ENCODE measurements at places on chromosomes 5 and 9.

DNA sequence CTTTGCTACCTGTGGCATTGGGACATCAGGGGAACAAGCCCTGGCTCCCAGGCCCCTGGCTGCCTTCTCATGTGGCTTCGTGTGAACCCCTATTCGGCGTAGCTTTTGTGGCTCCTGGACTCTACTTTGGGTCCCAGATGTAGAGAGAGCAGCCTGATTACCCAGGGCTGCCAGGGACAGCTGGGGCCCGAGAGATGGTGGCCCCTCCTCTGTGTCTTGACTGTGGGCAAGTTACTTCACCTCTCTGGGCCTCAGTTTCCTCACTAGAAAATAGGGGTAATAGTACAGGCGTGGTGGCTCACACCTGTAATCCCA lies 2.0 kb downstream of the PKN3 start:
- no peak for DNase-seq

DNA sequence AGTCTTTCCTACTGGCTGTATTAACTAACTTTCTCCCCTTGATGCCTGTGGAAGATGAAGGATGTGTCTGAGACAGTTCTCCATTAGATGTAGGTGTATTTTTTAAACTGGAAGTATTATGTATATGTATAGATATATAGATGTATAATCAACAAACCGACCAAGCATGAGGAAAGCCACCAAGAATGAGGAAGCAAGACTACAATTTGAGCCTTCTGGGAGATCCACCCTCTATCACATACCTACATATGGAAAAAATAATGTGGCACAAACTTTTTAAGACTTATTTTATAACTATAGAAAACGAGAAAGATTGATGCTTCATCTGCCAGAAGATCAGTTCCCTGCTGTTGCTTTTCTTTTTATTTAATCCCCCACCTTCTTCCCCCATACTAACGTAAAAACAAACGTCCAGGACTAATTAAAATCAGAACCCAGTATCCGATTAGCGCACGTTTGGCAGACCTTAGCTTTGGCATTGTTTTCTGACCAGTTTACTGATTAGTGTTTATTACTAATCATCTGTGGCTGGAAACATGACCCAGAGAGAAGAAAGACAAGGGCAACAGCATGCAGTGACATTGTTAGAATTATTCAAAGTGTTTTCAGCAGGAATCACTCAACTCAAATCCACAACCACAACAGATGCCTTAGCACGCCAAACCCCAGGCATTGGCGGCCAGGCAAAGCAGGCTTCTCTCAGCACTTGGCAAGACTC lies 490.2 kb downstream of the EBF1 start:
- no peak for DNase-seq

DNA sequence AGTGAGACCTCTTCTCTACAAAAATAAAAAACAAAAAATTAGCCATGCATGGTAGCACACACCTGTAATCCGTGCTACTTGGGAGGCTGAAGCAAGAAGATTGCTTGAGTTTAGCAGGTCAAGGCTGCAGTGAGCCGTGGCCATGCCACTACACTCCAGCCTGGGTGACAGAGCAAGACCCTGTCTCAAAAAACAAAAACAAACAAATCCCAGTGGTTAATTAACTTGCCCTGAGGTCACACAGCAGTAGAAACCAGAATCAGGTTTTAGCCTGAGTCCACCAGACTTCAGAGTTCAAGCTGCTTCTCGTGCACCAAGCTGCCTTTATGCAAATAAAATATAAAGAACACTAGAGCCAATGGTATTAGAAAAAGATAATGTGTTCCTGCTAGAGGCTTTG lies 169.7 kb downstream of the GOLPH3 start:
- no peak for DNase-seq

DNA sequence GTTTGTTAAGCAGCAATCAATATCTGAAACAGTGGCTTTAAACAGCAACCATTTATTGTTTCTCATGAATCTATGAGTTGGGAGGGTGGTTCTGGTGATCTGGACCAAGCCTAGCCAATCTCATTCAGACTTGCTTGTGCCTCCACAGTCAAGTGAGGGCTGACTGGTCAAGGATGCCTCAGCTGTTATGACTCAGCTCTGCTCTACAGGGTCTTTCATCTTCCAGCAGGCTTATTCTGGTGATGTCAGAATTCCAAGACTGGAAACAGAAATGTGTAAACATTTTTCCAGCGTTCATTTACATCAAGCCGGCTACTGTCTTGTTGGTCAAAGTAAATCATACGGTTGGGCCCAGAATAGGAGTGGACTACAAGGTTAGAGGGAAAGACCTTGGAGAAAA lies 2.5 kb upstream of the PIP5K1B start:
- no peak for DNase-seq

DNA sequence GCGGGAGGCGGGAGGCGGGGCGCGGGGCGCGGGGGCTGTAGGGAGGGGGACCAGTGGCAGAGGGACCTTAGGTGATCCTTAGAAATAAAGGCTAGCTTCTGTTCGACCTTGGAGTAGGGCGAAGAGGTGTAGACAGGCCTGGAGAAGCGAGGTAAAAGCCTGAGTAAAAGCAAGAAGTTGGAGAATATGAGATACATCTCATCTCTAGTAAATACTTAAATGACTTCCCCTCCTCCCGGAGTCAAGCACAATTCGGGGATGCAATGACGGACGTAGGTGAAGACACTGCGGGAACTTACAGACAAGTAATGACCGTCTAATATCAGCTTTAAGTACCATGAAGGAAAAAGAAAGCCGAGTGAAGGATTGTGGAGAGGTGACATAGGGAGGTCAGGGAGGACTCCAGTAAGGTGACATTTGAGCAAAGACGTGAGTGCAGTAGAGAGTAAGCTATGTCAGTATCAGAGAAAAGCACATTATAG lies 466 bp downstream of the SMC2 start:
- DNase-seq, result no peak

DNA sequence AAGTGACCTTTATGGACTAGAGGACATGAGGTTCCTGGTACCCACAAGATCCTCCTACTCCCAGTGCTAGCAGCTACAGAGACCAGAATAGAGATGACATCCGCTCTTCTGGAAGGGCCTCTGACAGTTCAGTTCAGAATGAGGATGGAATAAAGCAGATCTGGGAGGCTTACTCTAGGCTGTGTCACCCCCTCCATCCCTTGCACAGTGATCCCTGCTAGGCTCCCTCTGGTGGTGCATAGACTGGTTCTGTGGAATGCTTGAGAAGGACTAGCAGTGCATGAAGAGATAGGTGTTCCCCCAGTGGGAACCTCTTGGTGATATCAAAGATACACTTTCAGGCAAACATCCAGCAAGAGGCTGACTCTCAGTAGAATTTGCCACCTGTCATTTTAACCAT lies 83.0 kb downstream of the NPR3 start:
- DNase-seq, result no peak

GRCh38 chr5:115050866-115051265 lies 118.8 kb downstream of the TRIM36 start:
- no peak for DNase-seq

- DNase-seq, result no peak
Measured at GRCh38 chr5:37090123-37090726, 159.0 kb downstream of the CPLANE1 start.

- no peak for DNase-seq
Measured at GRCh38 chr9:22463205-22463604, 16.6 kb downstream of the DMRTA1 start.

DNA sequence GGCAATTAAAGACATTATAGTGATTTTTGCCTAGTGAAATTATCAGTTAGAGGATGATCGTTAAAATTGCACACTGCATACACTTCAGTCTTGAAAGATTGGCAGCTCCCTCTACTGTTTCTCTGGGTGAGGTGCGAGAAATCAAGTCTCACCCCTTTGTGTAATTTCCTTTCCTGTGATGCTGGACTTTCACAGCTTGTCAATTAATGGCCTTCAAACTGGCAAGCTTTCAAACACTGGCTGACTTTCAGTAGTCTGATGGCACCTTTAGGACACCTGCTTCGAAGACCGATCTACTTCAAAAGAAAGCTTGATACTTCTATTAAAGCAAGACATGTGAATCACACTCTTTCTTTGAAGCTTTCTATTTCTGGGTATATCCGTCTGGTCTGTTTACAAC lies 706.7 kb upstream of the PTPRD start:
- DNase-seq, result no peak

- no peak for DNase-seq
Measured at GRCh38 chr9:100865111-100865510, 163.4 kb upstream of the PLPPR1 start.

- no peak for DNase-seq
Measured at GRCh38 chr5:148454576-148454975, 70.8 kb downstream of the FBXO38 start.

GRCh38 chr5:175887463-175887862 lies 16.1 kb downstream of the CPLX2 start:
- no peak for DNase-seq

- DNase-seq, result no peak
Measured at GRCh38 chr9:93133681-93134014, 403 bp downstream of the NINJ1 start.

DNA sequence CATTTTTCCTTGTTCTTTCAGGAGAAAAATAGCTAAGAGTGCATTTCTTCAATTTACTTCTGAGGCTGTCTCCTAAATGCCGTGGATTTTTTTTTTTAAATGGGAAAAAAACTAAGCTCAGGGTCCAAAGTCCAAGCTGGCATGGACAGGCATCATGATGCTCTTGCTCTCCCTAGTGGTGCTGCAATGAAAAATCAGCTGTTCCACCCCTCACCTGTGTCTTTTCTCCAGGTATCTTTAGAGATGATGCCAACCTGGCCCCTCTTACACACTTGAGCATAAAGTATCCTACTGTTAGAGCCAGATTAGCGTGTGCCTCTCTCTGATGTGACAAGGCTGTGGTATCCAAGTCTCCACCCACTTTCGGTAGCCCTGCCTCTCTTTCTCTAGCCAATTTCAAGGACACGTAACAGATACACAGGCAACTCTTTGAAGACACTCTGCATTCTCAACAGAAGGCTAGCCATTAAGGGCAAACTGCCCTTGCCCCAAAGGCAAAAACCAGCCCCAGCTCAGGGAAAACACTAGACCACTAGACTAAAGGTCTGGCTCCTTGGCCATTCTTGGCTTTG lies 208.8 kb downstream of the SAXO1 start:
- DNase-seq, result no peak

- DNase-seq, result no peak
Measured at GRCh38 chr5:80662108-80662507, 7.3 kb upstream of the DHFR start.

- DNase-seq, result no peak
Measured at GRCh38 chr5:131814990-131815389, 18.2 kb upstream of the FNIP1 start.

DNA sequence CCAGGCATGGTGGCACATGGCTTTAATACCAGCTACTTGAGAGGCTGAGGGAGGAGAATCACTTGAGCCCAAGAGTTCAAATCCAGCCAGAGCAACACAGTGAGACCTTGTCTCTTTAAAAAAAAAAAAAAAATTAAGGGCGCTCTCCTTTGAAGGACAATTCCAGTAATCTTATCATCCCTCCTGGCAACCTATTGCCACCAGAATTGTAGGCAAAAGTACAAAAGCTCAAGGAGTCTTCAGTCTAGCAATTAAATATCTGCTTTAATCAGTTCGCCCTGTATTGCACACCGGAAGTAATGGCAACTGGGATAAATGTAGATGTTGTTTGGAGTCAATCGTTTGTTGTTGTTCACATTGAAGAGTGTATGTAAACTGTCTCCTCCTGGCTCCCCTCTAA lies 7.7 kb downstream of the SNX18 start:
- DNase-seq, result no peak

GRCh38 chr9:134930398-134930797 lies 12.7 kb upstream of the FCN1 start:
- no peak for DNase-seq

- no peak for DNase-seq
Measured at GRCh38 chr5:55657443-55657842, 54.7 kb downstream of the SLC38A9 start.

GRCh38 chr5:114789773-114790402 lies 379.8 kb downstream of the TRIM36 start:
- no peak for DNase-seq

GRCh38 chr5:7331131-7331530 lies 64.8 kb upstream of the ADCY2 start:
- no peak for DNase-seq

DNA sequence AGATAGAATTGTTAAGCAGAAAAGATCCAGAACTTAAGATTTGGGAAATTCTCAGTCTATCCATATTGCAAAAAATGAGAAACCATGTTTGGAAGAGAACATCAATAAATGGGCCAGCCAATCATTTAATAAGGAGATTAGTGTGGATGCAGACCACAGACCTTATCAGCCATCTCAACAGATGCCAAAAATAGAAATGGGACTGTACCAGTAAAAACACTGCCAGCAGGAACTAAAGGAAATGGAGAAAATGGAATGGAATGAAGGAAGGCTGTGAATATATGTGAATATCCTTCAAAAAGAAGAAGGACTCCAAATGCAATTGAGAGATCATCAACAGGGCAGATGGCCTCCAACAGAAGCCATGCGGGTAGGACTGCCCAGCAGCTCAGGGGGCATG lies 52.7 kb upstream of the ZNF618 start:
- DNase-seq, result no peak

GRCh38 chr9:85715587-85715986 lies 26.2 kb downstream of the AGTPBP1 start:
- DNase-seq, result no peak

DNA sequence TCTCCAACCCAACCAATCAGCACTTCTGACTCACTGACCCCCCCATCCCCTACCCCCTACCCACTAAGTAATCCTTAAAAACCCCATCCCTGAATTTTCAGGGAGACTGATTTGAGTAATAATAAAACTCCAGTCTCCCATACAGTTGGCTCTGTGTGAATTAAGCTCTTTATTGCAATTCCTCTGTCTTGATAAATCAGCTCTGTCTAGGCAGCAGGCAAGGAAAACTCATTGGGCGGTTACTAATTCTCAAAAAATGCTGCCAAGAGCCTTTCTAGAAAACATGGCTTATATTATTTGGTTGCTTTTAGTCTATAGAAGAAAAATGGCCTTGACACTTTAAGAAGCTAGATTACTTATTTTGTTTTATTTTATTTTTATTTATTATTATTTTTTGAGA lies 131.7 kb downstream of the SUSD1 start:
- DNase-seq, result no peak

- no peak for DNase-seq
Measured at GRCh38 chr5:138654281-138654867, 79.2 kb upstream of the HSPA9 start.

DNA sequence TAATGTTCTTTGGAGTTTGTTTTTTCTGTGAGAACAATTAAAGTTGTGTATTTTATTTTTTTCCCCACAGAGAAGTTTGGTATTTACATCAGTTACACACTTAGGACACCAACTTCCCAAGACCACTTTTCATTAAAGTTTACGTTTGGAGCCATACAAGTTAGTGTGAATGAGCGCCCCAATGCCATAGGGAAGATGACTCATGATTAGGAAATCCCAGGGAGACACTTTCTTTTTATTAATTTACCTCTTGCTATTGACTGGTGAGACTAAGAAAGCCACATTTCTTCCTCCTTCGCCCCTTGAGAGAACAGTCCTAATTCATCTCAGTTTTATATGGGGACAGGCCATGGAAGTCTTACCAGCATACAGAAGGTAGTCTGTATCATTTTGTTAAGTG lies 57.1 kb downstream of the EDIL3 start:
- DNase-seq, result no peak

Data from cortex of kidney (tissue), 1 donor.